ENCODE measurements at places on chromosomes 2 and 18.
A peak's percentile ranks its signal among the peaks of the same experiment; 100 is the strongest.

DNA sequence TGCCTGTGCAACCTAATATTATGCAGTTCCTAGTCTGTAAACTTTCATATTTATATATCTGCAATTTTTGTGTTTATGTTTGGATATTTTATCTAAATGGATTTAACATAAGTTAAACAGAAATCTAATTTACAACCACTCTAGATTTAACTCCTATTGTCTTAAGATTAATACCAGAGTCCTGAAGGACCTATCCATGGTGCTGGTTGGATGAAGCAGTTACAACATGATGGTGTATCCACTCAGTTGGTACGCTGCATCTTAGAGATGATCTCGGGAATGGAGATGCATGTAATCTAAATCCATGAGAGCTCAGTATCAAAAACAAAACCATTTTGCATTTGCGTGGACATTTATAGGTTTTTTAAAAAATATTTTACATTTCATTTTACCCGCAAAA, 745.9 kb upstream of the SLC8A1 start:
- DNase-seq = no peak

DNA sequence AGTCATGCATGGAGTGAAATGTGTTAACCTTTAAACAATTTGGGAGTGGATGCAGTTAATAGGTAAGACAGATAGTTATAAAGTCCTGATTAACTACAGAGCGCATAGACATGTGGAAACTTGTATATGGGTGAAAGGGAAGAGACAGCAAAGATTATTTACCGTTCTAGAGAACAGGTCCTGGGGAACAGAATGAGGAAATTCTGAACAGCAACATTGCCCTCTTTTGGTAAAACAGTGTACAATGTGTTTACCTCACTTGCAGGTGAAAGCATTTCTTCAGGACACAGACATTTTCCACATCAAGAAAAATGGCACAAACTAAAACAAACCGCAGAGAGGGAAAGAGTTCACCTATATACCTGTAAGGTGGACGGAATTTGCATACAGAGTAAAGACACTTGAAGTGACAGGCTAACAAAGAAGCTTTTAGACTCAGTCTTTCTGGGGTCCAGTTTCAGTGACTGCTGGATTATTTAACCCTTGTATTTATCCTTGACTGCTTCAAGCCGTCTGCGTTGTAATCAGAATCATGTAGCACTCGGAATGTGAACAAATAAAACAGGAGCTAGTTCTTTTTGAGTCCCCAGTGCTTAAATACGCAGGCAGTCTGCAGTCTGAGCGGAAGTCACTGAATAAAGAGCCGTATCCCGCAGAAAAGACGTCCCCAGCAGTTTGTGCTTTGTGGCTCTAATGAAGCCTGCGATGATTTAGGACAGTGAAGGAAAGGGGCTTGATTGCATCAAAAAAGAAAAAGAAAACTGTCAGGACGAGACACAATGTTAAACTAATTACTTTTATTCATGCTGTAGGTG, 364.8 kb upstream of the GALNT5 start:
- DNase-seq = peak; percentile 7

DNA sequence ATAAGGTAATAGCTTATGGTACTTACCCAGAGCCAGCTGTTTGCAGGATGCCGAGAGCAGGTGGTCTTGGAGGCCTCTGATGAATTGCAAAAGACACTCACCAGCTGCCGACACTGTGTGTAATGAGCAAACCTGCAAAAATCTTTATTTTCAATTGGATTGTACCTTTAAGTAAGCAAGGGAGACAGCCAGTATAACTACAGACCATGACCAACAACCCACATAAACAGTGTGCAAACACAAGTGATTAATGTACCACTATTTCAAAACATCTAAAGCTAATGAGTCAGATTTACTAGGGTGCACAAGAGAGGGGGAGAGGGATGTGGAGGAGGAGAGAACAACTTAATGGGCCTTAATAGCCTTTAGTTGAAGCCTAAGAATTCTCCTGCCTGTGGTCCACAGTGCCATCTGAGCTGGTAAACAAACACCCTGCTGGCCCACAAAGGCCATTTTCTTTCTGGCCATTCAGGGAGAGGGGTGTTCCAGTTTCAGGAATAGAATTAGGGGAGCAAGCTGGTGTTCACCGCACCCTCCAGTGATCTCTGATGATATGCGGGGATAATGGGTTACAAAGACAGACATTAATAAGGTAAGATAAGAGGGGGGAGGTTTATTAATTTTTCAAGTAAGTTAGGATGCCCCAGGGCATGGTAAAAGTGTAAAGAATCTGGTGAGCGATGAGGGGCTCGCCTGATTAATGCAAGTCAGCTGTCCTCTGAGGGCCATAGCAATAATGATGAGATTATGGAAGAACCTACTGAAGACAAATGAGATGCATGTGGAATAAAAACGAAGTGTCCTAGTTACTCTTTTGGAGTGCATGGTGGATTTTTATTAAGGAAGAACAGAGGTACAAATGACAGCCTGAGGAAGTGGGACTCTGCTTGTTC, 196.4 kb downstream of the HRH4 start:
- no peak for DNase-seq

DNA sequence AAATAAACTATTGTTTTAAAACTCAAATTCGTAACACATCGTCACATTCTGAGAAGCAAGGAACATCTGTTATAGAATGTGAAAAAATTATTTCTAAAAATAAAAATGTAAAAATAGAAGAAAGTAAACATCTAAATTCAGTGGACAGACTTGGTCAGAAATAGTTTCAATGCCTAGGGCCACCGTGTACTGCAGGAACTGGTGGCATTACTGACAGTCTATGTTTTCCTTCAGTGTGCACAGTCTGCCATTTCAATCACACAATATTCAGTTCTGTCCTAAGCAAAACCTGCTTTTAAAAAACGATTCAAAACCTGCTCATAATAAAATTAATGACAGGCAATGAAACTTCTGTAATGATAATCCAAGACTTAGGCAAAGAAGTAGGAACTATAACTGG, 190.1 kb downstream of the ERBB4 start:
- DNase-seq = no peak

DNA sequence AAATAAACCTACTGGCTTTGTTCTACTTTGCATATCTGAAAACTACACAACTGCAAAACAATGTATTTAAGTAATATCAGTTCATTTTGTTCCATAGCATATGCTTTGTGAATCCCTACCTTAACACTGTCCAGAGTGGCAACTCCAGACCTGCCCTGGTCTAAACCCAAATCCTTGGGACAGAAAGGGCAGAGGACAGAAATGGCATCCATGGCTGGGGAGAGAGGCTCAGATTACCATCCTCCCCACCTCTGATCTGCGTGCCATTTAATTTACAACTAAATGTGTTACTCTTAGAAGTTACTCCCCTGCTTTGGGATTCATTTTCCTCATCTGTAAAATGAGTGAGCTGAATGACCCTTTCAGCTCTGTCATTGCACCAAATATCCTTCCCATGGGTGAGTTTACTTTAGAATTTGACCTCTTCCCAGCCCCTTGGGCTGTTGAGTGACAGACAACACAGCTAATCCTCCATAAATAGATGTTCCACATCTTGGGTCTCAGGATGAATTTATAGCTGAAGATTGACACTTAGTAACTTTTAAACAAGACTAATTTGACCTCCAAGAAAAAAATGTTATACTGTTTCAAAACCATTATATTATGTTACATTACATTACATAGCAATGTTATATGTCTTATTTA, 20.1 kb upstream of the NEB start:
- no peak for DNase-seq

- no peak for DNase-seq
Observed at GRCh38 chr2:68857855-68858456, 13.2 kb downstream of the BMP10 start.

GRCh38 chr2:8633735-8634313, 48.0 kb upstream of the ID2 start:
- peak; percentile 81 for DNase-seq
